ENCODE measurements at places on chromosomes 6 and 20. TPM values are rescaled to one million over a fixed set of nuclear protein-coding genes. Genes with fewer than 3 reads are reported as not detected.

FAM217A gene
- not detected for total RNA-seq

PDE7B gene
- 3.2 TPM for total RNA-seq

HRH3 gene
- total RNA-seq, result not detected

SPATA25 gene
- 0.85 TPM for total RNA-seq

SYNDIG1 gene
- total RNA-seq, result not detected

FNDC11 gene
- 0.85 TPM for total RNA-seq

TNFAIP3 gene
- total RNA-seq, result 35.2 TPM

TOX2 gene
- not detected for total RNA-seq

HLA-DOA gene
- total RNA-seq, result 0.55 TPM

BRPF3 gene
- total RNA-seq, result 3.8 TPM

DSP gene
- 104 TPM for total RNA-seq

NUDT3 gene
- total RNA-seq, result 19.3 TPM

PXDC1 gene
- total RNA-seq, result 29.0 TPM

ADRM1 gene
- 85.2 TPM for total RNA-seq

DLL1 gene
- 2.1 TPM for total RNA-seq

SCRT2 gene
- total RNA-seq, result not detected

LHFPL5 gene
- total RNA-seq, result not detected

BMP2 gene
- total RNA-seq, result 16.7 TPM

PRSS35 gene
- total RNA-seq, result not detected

TINAG gene
- 16.5 TPM for total RNA-seq

CLIC5 gene
- total RNA-seq, result 3.5 TPM

NRSN2 gene
- total RNA-seq, result 77.9 TPM

All from renal cortical epithelial cell (primary cell).